Left hindlimb (tissue), 1 donor: ENCODE measurements at places on chromosomes 4 and X.

GRCh38 chr4:13765539-13765938 is 138.0 kb upstream of the BOD1L1 start:
- DNase-seq, result no peak

- no peak for DNase-seq
These were observed 550.9 kb upstream of the BOD1L1 start for GRCh38 chr4:14178421-14178820.

DNA sequence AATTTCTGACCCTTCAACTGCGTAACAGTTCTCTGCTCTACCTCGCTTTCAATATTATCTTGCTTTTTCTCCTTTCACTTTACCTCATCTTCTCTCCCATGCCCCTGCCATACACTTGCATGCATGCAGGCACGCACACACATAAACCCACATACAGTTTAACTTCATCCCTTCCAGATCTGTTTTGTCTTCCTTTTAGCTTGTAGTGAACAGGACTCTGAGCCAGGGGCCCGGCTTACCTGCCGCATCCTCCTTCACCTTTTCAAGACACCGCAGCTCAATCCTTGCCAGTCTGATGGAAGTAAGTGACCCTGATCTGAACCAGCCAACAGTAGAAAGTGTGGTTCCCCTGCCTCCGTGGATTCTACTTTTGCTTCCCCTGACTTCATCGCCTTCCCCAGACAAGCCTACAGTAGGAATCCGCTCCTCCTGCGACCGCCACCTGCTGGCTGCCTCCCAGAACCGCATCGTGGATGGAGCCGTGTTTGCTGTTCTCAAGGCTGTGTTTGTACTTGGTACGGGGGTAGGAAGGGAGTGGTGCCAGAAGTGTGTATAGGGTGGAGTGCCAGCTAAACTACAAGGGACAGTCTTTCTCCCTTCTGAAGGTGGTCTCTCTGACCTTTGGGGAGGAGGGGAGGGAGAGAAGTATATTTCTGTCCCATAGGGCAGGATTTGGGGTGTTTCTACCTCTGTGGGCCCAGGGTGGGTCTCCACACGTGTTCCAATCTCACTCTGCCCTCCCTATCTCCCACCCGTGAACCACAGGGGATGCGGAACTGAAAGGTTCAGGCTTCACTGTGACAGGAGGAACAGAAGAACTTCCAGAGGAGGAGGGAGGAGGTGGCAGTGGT is 10.7 kb downstream of the MED12 start:
- peak; percentile 67 for DNase-seq

GRCh38 chrX:24760363-24761000 is 66.8 kb downstream of the POLA1 start:
- DNase-seq, result no peak

GRCh38 chr4:174320494-174321199 is 36.9 kb downstream of the CEP44 start:
- DNase-seq, result no peak

DNA sequence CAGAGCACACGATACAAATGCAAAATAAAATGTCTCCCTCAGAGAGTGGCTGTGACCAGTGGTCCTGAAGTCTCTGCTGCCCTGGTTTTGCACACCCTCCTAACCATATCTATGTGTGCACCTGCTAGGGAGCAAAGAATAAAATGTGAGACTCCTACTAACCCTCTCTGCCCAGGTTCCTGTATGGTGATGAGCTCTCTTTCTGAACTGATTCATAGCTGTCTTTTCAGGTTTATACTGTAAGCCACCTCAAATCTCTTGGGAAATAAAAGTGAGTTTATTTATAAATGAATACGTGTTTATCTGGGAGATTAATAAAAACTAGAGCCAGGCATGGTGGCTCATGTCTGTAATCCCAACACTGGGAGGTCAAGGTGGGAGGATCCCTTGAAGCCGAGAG is 126.0 kb upstream of the RBPJ start:
- no peak for DNase-seq

- DNase-seq, result peak; percentile 45
These were observed 413.1 kb downstream of the PDGFC start for GRCh38 chr4:156558373-156559025.

- DNase-seq, result no peak
These were observed 48.3 kb downstream of the CD99L2 start for GRCh38 chrX:150849996-150850720.

- no peak for DNase-seq
These were observed 192.2 kb downstream of the ADGRA3 start for GRCh38 chr4:22323691-22324090.

GRCh38 chr4:128525387-128525786 is 237.8 kb upstream of the PGRMC2 start:
- DNase-seq, result no peak

DNA sequence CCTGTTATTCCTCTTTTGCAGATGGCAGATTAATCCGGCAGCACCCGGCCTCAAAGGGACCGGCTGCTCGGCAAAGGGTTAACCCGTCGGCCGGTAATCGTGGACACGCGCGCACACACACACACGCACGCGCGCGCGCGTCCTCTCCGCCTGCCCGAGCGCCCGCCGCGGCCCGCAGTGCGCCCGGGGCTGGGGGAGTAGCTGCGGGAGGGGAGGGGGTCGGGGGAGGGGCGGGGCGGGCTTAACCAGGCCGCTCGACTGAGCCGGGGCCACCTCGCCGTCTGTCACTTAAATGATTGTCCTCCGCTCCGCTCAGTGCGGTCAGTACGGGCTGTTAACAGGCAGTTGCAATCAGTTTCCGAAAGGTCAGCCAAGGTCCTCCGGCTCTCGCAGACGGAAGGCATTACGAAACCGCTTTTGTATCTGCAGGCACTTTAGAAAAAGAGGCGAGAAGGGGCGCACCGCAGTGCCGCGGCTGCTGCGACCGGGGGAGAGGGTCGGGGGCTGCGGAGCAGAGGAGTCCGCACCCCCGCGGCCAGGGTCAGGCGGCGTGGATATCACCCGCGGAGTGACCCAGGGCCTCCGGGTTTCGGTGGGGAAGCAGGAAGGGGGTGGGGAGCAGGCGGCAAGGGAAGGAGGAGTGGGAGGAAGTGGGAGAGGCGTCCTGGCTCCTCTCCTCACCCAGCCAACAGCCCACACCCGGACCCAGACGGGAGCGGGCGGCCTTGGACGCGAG is 57.3 kb upstream of the BCOR start:
- peak; percentile 75 for DNase-seq

- DNase-seq, result no peak
These were observed 9.2 kb downstream of the IRAK1 start for GRCh38 chrX:154010330-154011087.

GRCh38 chr4:7307394-7308099 is 115.2 kb downstream of the SORCS2 start:
- no peak for DNase-seq

GRCh38 chrX:129836827-129837226 is 6.9 kb downstream of the ZDHHC9 start:
- no peak for DNase-seq

DNA sequence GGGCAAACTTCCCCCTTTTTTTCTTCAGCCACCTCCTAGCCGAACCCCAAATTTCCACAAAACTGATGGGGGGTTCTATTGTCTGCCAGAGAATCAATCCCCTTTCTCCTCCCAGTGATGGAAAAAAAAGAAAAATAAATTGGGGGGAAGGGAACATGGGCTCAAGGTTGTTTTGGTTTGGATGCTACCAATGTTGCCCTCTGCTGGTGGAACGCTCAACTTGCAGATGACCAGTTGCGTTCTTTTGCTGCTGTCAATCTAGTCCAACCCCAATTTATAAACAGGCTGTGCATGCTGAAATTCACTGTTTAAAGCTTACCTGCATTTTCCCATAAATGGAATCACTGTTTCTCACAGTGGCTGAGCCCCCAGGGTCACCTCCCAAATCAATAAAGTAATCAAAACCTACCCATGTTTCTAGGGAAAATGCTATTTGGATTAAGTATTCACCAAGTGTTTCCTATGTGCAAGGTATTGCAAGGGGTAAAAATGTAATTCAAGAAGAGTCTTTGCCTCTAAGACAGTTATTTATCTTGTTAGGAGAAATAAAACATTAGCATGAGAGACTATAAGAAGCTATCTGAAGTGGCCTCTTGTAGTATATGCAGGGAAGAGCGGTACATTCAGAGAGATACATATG is 116.7 kb upstream of the TMEM164 start:
- no peak for DNase-seq

DNA sequence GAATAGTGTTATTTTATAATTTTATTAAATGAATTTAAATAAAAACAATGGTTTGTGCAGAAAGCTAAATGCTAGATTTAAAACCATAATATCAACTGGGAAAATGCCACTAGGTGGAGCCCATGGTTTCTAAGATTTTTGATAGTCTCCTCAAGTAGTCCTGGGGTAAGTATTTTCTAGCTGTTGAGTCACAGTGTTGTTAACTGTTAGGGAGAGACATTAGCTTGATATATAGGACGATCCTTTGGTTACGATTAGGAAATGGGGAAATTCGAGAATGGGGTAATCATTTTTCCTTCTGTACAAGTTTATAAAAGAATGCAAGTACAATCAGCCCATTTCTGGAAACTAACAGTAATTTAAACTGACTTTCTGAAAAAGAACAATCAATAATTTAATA is 378.4 kb downstream of the ANKRD50 start:
- DNase-seq, result no peak

DNA sequence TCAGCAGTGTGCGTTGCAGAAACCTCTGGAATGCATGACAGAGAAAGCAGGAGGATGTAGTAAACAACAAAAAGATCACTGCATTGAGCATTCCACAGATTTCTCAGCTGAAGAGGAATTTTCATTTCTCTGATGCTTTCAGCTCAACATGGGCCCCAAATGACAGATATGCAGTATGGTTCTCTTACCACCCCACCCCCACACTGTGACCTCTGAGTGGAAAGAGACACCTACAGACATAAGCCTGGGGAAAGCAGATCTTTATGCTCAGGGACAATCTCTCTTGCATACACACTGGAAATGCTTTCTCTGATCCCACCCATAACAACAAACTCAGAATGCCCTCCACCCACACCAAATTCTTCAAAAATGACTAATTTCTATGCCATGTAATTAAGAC is 983.7 kb upstream of the LCORL start:
- no peak for DNase-seq

- no peak for DNase-seq
These were observed 11.9 kb downstream of the CA5B start for GRCh38 chrX:15749642-15750610.

DNA sequence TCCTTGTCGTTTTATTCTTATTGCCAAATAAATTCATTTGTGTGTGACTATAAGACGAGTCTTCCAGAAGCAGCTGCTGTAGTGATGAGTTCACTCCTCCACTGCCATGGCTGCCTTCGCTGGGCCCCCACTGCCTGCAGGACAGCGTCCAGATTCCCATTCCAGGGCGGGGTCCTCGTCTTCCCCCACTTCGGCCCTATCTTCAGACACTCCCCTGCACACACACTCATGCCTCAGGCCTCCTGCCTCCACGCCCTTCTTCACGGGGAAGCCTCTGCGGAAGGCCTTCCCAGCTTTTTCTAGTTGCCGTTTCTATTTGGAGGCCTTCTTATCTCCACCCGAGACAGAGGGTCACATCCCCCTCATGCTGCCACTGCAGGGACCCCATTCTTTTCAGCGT is 80.4 kb downstream of the SHROOM2 start:
- no peak for DNase-seq

DNA sequence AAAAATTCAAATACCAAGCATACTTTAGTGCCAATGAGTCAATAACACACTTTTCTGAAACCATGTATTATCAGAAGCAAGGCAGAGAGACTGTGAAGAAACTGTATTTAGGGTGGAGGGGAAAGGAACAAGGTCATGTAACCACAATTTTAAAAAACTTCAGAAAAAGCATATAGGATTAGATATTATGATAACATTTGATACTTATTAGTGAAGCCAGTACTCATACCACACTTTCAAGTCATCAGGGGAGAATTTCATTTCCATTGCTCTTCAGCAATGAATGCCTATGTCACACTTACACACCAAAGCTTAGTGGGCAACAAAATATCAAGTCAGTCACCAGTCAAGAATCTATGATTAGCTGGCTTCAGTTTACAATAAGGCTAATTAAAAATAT is 602.2 kb downstream of the IL15 start:
- DNase-seq, result no peak

GRCh38 chr4:158203436-158203835 is 6.8 kb upstream of the TMEM144 start:
- no peak for DNase-seq

GRCh38 chr4:109996526-109996925 is 83.8 kb downstream of the EGF start:
- DNase-seq, result no peak

DNA sequence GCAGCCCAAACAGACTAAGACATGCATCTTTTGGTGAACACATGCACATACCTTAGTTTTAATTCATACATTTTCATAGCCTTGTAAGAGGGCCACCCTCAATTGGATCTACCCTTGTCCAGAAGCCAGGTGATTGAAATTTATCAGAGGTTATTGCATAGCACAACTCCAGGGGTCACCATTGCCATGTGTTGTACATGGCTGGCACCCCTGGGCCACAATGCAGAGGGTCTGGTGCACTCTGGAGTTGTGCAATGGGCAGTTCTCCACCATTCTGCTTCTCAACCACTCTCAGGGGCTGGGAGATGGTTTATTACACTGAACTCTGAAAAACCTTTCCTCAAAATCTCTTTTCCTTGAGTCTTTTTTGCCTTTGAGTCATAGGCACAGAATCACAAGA is 184.4 kb upstream of the CXorf66 start:
- no peak for DNase-seq

DNA sequence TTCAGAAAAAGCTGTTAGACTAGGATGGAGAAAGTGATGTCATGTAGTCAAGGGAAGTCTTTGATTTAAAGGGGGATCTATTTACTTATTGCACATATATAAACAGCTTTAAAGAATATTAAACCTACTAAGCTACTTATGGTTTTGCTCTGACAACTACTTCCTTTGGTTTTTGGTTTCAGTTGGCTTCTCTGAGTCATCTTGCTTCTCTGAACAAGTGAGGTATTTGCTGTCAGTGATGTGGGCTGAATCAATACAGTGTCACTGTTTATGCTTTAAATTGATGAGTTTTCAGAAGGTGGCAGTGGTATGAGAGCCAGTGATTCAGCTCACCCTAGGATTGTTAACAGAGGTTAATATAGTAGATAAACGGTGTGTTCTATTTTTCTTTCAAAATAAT is 75.1 kb downstream of the CEP44 start:
- no peak for DNase-seq

DNA sequence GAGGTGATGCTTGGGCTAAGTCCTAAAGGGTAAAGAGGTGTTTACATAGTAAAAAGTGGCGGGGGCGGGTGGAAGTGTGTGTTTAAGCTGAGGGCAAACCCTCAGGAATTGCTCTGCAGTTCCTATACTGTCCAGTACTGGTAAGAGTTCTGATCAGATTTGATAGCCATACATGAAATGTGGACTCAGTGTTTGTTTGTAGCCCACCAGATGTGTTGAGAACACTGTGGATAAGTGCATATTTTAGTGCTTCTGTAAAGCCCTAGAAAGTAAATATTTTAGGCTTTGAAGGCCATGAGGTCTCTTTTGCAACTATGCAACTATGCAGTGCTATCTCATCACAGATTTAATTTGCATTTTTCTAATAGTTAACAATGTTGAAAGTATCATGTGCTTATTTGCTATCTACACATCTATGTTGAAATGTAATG is 80.7 kb upstream of the EOLA2 start:
- DNase-seq, result no peak
